Osteoblast (primary cell): ENCODE measurements at places on chromosomes 7 and 10. TPM values are rescaled to one million over a fixed set of nuclear protein-coding genes. Genes with fewer than 3 reads are reported as not detected.

- DNase-seq, result no peak
Measured at GRCh38 chr7:99944497-99945070, 15.2 kb upstream of the GJC3 start.

DNA sequence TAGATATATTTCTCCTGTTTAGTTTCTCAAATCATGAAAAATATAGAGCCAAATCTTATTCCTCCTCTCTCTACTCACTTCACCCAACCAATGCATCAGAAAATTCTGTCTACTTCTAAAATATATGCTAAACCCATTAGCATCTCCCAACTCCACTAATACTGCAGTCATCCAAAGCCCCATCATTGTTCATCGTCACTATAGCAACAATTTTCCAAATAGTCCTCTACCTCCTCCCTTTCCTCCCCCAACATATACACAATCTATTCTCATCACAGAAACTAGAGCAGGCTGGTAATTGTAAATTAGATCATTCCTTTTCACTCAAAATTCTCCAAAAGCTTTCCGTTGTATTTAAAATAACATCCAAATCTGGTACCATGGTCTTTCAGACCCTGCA, 38.4 kb upstream of the C10orf120 start:
- DNase-seq, result no peak

DNA sequence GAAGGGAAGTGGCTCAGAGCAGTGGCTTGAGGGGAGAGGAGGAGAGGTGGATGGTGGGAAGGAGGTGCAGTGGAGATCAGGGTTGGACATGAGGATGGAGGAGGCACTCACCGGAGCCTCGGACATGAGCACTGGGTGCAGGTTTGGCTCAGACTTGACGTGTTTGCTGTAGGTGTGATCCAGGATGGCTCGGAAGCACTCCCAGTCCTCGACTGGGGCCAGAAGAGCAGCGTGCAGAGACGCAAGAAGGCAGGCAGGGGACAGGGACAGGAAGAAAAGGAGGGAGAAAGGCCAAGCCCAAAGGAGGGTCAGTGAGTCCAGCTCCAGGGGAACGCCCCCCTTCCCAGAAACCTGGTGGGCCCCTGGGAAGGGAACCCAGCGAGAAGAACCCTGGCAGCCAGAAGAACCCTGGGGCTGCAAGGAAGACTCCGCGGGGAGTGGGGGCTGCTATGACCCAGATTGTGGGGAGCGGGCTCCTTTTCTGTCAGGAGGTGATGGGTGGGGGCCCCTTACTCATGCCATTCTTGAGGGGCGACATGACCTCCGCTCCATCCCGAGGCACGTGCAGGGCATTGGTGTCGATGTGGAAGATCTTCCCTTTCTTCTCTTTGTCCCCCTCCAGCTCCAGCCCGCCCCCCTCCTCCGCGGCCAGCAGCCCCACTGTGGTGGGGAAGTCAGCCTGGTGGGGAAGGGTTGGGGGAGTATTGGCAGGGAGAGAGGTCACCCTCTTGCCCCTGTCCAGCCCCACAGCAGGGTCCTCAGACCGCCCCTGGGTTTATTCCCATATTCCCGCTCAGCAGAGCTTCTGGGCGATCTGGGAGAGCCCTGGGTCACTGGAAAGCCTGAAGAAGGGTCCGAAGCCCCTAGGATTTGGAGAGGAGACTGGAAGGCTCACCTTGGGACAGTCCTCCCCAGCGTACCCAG, 1.1 kb downstream of the ACTL6B start:
- peak; percentile 73 for DNase-seq

DNA sequence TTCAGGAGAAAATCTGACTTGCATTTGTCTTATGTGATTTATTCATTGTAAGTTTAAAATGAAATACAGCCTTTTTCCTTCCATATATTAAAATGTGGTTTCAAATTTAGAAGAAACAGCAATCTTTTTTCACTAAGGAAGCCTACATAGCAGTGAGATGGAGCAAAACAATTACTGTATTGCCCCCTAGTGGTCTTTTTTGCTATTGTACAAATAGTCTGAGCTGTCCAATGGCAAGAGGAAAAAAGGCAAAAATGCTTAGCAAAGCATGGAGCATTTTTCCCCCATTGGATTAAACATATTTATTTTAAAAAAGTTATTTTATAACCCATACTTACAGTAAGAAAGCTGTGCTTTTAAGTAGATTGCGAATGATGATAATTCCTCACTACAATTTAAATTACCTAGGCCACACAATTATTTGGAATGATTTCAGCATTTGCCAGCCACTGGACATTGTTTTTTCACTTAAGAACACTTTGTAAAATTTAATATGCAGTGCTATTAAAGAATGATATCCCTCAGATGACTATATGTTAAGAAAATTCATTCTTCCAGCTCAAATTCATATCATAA, 119.5 kb downstream of the CPED1 start:
- DNase-seq, result peak; percentile 55

- no peak for DNase-seq
Measured at GRCh38 chr7:31852462-31852861, 165.4 kb downstream of the PPP1R17 start.

DNA sequence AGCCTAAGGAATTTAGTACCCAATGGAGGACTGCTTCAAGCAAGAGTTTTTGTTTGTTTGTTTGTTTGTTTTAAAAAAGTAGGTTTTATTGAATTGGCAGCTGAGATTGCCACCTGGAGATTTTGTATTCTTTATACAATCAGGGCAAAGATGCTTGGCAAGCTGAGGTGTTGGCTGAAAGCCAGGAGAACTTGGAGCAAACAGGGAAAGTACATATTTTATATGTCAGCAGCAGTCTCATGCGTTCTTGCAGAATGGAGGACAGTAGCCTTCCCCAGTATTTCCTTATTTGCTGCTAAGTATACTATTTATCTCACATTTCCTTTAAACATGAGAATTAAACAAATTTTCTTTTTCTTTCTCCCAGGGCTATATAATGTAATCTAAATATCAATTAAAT, 22.6 kb upstream of the ICA1 start:
- DNase-seq, result no peak

- DNase-seq, result peak; percentile 75
Measured at GRCh38 chr10:42985436-42986316, 91.2 kb upstream of the RET start.

GRCh38 chr7:135317676-135318325, 84.2 kb downstream of the STRA8 start:
- DNase-seq, result peak; percentile 58

DNA sequence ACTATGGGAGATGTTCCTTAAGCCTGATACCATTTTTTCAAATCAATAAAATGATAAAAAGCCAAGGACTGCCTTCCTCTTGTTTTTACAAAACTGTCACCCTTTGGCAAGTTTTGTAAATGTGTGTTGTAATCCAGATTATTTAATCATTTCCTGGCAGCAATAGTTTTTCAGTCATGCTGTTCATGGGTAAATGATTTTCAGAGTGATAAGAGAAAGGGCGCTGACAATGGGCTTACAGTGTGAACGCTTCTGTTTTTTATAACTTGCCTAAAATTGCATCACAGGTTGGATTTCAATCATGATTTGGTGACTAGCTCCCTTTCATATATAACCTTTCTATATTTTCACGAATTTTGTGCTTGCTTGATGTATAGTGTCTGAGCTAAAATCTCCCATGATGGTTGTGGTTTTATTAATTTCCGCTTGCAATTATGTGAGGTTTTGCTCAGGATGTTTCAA, 19.0 kb upstream of the DMBT1 start:
- DNase-seq, result no peak

DNA sequence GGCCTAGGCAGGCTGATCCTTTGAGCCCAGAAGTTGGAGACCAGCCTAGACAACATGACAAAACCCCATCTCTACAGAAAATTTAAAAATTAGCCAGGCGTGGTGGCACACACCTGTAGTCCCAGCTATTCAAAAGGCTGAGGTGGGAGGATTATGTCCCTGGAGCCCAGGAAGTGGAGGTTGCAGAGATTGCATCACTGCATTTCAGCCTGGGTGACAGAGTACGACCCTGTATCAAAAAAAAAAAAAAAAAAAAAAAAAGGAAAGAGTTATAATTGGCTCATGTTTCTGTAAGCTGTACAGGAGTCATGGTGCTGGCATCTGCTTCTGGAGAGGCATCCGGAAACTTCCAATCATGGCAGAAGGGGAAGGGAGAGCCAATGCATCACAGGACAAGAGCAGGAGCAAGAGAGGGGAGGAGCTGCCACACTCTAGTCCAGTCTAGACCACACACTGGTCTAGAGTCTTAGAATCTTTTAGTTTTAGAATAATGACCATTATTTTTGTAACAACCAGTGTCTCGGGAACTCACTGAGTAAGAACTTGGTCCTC, 16.8 kb downstream of the DOCK1 start:
- peak; percentile 88 for DNase-seq

- no peak for DNase-seq
Measured at GRCh38 chr7:24756545-24757352, 515 bp downstream of the GSDME start.

GRCh38 chr7:128264477-128264876, 23.4 kb downstream of the LEP start:
- DNase-seq, result no peak

- DNase-seq, result no peak
Measured at GRCh38 chr7:149126662-149127266, 640 bp upstream of the ZNF425 start.

GRCh38 chr7:99267841-99268576, 4.6 kb upstream of the MYH16 start:
- DNase-seq, result no peak

DNA sequence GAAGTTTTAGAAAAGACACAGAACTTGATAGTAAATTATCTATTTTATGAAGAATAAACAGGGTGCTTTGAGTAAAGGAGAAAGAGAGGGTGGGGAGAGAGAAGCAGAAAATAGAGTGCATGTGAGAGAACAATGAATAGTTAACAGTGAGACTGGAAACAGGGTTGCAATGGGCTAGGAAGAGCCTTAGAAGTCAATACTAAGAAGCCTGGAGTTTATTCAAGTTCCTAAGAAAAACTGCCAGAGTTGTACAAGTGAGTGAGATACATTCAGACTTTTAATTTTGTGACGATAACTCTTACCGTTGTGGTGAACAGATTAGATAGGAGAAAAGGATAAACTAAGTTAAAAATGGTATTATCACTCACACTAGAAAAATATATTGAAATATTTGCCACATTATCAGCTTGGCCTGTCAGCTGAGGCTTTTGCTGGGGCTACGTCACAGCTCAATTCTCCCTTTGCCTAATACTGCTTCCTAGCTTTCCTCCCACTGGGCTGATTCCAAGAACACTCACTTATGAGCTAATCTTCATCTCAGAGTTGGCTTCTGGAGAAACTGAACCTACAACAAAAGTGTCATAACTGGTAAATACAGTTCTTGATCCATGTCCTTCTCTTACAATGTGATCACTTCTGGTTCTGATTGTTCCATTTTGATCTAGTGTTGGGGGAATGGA, 92.7 kb downstream of the SEMA3D start:
- no peak for DNase-seq

GRCh38 chr10:102407425-102408130, 11.0 kb downstream of the PSD start:
- DNase-seq, result peak; percentile 81

DNA sequence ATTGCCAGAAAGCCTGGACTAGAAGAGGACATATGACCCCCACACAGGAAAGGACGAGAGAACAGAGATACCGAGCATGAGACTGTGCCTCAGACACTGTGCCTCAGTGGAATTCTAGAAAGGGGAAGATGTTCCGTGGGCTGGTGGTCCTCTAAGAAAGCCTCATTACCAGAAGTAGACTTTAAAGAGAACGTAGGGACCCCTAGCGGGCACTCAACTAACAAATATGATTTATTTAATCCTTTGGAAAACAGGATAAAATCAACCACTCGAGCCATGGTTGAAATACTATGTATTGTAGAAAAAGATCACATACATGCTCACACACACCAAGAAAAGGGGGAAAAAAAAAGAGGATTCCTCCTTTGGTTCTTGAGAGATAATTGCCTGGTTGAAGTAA, 701.2 kb upstream of the SORCS1 start:
- no peak for DNase-seq

DNA sequence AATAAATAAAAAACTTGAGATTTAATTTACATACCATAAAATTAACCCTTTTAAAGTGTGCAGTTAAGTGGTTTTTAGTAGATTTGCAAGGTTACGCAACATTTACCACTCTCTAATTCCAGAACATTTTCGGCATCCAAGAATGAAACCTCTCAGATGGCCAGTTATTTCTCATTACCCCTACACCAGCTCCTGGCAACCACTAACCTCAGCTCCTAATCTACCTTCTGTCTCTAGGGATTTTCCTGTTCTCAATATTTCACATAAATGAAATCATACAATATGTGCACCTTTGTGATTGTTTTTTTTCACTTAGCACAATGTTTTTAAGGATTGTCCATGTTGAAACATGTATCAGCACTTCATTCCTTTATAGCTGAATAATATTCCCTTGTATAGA, 45.1 kb downstream of the INPP5F start:
- no peak for DNase-seq

- no peak for DNase-seq
Measured at GRCh38 chr10:89302625-89303024, 779 bp downstream of the IFIT2 start.

GRCh38 chr7:23539494-23539907, 7.7 kb upstream of the TRA2A start:
- no peak for DNase-seq

- no peak for DNase-seq
Measured at GRCh38 chr7:131190146-131190545, 137.5 kb upstream of the MKLN1 start.

- no peak for DNase-seq
Measured at GRCh38 chr7:50988465-50988864, 205.8 kb upstream of the GRB10 start.

- DNase-seq, result no peak
Measured at GRCh38 chr7:100219271-100219737, 445 bp upstream of the PVRIG start.

- DNase-seq, result peak; percentile 79
Measured at GRCh38 chr10:131829156-131829930, 71.5 kb upstream of the PPP2R2D start.

DNA sequence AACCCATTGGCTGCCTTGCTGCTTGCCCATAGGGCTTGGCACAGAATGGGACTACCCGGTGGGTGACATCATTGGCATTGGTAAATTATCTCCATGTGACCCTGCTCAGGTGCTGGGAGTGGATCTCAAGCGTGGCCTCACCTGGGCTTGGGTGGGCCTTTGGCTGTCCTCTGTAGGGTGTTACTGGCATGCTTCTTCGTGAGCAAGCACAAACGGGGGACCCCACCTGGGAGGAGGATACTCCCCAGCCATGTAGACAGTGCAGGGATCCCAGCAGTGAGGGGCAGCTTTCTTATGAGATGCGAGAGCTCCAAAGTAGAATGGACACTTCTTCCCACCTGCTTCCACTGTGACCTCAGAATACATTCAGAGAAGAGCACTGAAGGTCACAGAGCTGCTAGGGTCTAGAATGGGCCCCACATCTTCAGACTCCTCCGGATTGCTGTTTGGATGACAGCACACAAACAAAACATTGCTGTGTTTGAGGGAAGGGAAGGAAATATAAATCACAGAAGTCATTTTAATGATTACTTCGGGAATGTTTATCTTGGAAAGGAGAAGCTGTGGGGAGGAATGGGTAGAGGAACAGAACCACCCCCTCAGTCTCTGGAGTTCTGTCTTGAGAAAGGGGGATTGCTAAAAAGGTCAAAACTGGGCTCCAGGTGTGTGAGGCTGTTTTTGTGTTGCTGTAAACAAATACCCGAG, 75.9 kb downstream of the SH2D4B start:
- no peak for DNase-seq

Gene TAS2R3
- 1.4 and 3.2 TPM in 2 replicates for total RNA-seq

Gene IDI2
- not detected in 2 replicates for total RNA-seq

Gene PMPCB
- total RNA-seq, result 79.6 and 83.4 TPM in 2 replicates

Gene NUTM2B
- total RNA-seq, result 0.72 and 0.88 TPM in 2 replicates

Gene SFTPA1
- total RNA-seq, result not detected in 2 replicates

Gene PRLHR
- not detected in 2 replicates for total RNA-seq

Gene AP3M1
- total RNA-seq, result 35.8 and 37.7 TPM in 2 replicates

Gene C10orf62
- total RNA-seq, result 0.29 and 0.36 TPM in 2 replicates

Gene CRHR2
- not detected in 2 replicates for total RNA-seq

Gene ZNF394
- 32.1 and 34.7 TPM in 2 replicates for total RNA-seq

Gene ECHS1
- 55.4 and 56.1 TPM in 2 replicates for total RNA-seq
